Left cardiac atrium (tissue), 4 donors: ENCODE measurements at places on chromosomes 5 and 9. TPM values are rescaled to one million over a fixed set of nuclear protein-coding genes. Genes with fewer than 3 reads are reported as not detected.

GRCh38 chr5:150576449-150576949 lies 64.0 kb upstream of the SYNPO start:
- no peak for DNase-seq

GRCh38 chr9:135737840-135738521 lies 36.0 kb downstream of the KCNT1 start:
- DNase-seq: no peak

- DNase-seq: no peak
Measured at GRCh38 chr5:172770374-172770674, 671 bp downstream of the DUSP1 start.

GRCh38 chr5:143924311-143924978 lies 112.5 kb downstream of the HMHB1 start:
- no peak for DNase-seq

The SLC36A3 gene
- total RNA-seq: not detected

The PRSS3 gene
- total RNA-seq: not detected
